ENCODE measurements at places on chromosomes 4 and X.

- DNase-seq = no peak
These were observed 23.1 kb upstream of the TMEM150C start for GRCh38 chr4:82584931-82585330.

GRCh38 chr4:113764720-113765264, 3.3 kb upstream of the CAMK2D start:
- no peak for DNase-seq

- no peak for DNase-seq
These were observed 22.7 kb downstream of the NUDT6 start for GRCh38 chr4:122899682-122900081.

GRCh38 chrX:53171356-53171755, 53.7 kb downstream of the KDM5C start:
- DNase-seq = no peak

- no peak for DNase-seq
These were observed 7.4 kb downstream of the PPID start for GRCh38 chr4:158715802-158716201.

GRCh38 chr4:129490516-129490915, 394.6 kb downstream of the C4orf33 start:
- DNase-seq = no peak

DNA sequence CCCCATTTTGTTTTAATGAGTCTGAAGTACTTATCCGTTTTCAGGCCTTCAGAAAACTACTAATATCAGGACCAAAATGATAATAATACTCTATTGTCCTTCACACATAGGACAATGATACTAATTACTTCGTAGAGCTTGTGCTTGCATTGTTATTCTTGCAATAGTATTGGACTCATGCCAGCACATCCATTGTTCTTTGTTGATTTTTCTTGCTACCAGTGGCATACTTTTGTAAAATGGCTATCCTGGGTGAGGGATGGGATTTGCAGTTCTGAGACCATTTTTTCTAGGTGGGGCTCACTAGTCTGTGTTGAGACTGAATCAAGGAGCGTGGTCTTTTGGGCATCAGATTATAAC, 195.3 kb downstream of the MAML3 start:
- DNase-seq = no peak

- DNase-seq = no peak
These were observed 36.3 kb downstream of the RLIM start for GRCh38 chrX:74578137-74578536.

DNA sequence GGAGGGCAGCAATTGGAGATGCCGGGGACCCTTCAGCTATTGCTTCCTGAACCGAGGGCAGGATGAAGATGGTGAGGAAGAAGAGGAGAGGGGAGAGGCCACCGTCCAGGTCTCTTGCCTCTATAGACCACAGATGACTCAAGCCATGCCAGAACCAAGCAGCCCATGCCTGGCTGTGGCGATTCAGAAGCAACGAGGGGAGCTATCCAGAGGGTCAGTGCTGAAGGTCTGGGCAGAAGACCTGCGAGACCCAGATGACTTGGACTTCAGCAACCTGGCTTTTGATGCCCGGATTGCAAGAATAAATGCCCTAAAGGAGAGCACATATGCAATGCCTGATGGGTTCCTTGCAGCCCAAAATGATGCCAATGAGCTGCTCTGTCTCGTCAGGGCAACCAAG, 70.2 kb upstream of the PRPS2 start:
- no peak for DNase-seq

DNA sequence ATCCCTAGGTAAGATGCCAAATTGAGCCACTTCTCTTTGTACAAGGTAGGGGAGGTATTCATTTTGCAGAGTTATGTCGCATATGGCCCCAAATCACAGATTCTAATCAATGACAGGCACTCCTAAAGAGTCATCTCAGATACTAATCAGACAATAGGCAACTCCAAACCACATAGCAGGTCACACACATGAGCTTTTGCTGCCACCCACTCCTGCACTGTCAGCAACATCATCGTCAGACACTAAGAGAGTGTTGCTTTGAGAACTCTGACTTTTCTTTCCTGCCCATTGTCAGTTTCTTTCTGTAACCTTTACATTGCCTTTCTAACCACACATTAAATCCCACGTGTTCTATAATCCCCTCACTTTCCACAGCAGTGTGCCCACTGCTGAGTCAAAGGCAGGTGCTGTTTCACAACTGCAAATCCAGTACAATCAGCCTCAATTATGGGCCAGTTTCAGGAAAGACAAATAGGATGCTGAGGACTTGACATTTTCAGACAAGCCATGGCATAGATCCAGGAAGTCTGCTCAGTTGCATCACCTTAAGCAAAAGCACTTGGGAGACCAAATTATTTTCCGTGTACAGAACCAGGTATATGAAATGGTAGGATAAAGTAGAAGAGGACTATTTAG, 23.5 kb downstream of the TMEM31 start:
- no peak for DNase-seq

DNA sequence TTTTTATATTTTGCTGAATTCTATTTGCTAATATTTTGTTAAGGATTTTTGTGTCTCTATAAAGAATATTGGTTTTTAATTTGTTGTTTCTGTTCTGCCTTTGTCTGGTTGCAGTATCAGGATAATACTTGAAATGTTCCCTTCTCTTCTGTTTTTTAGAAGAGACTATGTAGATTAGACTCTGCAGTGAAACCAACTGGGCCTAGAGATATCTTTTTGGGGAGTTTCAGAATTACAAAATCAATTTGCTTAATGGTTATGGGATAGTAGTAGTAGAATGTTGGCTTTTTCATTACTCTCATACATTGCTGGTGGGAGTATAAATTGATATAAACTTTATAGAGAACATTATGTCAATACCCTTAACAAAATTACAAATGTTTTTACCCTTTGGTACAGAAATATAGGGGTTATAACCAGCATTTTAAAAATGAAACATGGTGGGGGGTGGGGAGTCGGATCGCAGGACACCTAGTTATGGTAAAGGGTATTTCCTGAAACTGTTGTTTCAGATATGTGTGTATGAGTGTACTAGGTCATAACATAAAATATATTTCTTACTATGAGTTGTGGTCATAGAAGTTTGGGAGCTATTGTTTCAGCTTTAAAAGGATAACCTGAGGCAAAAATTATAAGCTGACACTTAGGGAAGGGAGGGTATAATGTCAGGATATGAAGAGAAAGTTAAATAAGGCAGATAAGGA, 29.0 kb downstream of the CLOCK start:
- DNase-seq = no peak

GRCh38 chr4:17544831-17545234, 29.9 kb downstream of the CLRN2 start:
- DNase-seq = no peak

- no peak for DNase-seq
These were observed 256.8 kb downstream of the TRIML1 start for GRCh38 chr4:188396037-188396436.

DNA sequence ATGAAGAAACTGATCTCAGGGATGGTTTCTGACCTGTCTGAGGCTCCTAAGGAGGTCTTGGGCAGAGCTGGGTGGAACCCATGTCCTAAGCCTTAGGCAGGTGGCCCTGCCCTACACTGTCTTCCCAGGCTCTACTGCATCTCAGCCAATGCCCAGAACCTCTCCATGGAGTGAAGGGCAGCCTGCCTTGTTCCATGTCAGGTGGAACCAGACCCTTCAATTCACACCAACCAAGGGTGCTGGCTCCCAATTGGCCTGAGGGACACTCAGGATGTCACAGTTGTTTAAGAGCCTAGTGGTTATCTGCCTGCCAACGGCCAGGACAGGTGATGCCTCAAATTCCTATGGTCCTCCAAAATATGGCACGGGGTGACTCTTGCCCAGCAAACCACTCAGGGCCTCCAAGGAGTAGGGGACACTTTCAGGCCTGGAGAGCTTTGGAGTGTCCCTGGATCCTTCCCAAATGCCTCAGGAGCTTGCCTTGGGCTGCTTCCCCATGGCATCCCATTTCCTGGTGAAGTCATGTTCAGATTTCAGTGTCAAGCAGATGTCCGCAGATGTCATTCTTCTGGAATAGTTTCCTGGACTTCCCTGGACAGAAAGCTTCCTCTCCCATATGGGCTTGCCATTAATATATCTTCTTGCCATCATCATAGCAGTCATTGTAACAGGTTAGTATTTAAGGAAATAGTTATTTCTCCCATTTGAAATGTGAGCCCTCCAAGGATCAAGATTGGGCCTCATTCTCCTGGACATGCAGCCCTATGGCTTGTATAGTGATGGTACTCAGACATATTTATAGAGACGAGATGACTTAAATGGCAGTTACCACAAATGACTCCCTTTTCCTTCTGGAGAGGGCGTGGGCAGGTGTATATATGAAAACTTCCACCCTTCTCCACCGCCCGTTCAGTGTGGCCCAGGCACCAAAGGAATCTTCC, 67.1 kb downstream of the MED28 start:
- DNase-seq = no peak

DNA sequence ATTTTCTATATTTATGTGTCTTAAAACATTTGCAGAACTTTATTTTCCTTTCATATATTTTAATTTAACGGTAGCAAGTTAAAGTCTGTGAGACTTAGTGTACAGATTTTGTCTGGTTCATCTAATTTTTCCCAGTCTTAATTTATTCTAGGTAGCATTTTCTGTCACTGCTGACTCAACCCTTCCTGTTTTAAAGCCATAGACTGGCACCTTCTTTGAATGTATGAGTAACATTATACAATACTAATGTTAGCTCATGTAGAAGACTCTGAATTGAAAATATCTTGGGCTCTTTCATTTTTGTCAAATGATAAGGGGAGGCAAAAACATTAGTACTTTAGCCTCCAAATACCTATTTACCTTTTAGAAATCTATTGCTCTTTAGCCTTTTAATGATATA, 43.6 kb downstream of the BLTP1 start:
- DNase-seq = no peak

- DNase-seq = no peak
These were observed 1.7 kb downstream of the RNF175 start for GRCh38 chr4:153758136-153758535.

- no peak for DNase-seq
These were observed 733 bp upstream of the G3BP2 start for GRCh38 chr4:75673959-75674328.

- DNase-seq = no peak
These were observed 684.5 kb upstream of the CT83 start for GRCh38 chrX:117147249-117147648.

GRCh38 chrX:11386001-11386523, 92.8 kb downstream of the AMELX start:
- DNase-seq = no peak

DNA sequence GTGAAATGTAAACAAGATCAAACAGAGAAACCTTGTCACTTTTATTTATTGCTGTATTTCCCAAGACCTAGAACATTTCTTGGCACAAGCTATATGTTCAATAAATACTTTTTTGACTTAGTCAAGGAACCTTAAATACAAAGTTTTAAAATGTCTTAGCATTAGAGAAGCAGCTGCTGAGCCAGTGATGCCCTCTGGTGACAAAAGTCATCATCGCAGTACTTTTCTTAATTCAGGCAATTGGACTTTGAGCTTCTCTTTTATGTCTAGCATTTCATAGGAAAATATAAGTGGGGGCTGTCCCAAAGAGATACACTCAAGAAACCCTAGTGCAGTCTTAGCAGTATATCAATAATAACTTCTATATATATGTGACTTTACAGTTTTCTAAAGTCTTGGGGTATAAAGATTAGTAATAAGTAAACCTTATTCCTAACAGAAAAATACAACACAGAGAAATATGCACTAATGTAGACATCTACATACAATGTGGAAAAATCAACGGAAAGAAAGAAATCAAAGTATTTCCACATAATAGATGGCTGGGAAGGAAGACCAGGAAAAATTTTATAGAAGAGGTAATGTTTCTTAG, 118.4 kb downstream of the DTHD1 start:
- DNase-seq = no peak

- no peak for DNase-seq
These were observed 570.6 kb downstream of the CENPC start for GRCh38 chr4:66974665-66975064.

DNA sequence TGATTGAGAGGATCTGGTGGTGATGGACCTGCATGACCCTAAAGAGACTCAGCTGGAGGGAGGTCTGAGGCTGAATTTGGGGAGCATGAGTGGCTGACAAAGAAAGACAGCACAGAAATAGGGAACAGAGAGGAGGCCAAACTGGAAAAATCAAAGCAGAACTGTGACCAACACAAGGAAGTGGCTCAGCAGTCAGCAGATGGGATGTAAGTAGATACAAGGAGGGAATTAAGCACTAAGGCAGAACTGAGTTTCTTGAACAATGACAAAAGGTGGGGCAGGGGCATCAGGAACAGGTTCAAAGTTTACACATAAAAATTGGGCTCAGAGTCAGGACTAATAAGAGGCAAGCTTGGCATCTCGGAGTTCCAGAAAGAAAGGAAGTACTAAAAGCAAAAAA, 144.3 kb upstream of the KLF3 start:
- no peak for DNase-seq

DNA sequence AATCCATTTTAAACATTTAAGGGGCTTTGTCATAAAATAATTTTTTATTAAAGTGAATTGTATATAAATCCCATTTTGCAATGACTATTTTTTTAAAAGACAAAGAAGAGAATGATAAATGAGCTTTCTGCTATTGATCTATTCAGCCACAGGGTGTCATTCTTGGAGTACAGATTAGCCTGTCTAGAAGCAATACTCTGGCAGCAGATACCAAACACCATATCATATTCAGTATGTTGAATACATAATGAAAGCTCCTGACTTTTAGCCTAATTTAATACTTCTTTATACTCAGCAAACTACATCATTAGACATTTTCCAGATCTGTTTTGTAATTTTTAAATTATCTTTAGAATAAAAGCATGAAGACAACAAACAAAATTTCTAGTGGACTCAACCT, 496.3 kb downstream of the PDGFC start:
- no peak for DNase-seq

- no peak for DNase-seq
These were observed 133.6 kb upstream of the IL15 start for GRCh38 chr4:141502755-141503154.

GRCh38 chr4:6761649-6762615, 20.6 kb upstream of the KIAA0232 start:
- no peak for DNase-seq

- DNase-seq = no peak
These were observed 7.7 kb downstream of the ABCD1 start for GRCh38 chrX:153732401-153732800.

GRCh38 chr4:76238701-76239100, 12.8 kb upstream of the FAM47E start:
- DNase-seq = no peak

DNA sequence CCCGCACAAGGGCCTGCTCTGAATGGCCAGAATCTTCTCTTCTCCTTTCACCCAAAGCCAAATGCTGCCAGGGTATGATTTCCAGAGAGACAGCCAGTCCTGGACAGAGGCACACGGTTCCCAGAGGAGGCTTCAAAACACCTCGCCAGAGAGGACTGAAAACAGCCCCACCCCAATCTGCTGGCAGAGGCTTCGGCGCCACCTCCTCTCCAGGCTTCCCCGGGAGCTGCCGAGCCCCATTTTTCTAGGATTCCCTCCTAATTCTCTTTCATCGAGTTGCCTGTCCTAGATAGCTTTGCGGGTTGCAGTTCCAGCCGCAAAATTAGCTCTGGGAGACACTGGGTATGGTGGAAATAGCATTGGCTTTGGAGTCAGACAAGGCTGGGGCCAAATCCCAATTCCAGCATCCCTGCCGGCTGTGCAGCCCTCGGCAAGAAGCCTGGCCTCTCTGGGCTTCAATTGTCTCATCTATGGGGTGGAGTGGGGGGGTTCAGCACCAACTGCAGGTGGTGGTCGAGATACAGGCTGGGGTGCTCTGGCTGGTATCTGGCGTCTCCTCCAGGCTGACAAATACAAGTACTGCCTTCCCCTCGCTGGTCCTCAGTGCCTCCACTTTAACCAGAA, 22.6 kb downstream of the PPP2R2C start:
- no peak for DNase-seq

GRCh38 chrX:46584736-46585135, 11.2 kb downstream of the CHST7 start:
- DNase-seq = no peak

GRCh38 chr4:142485452-142485851, 360.6 kb downstream of the INPP4B start:
- DNase-seq = no peak

Measured in esophagus muscularis mucosa (tissue), 4 donors.